ENCODE measurements at places on chromosomes 3 and 15.

GRCh38 chr15:25670025-25670554 lies 193.0 kb downstream of the ATP10A start:
- DNase-seq = no peak

GRCh38 chr15:40108061-40108854 lies 421 bp downstream of the BMF start:
- no peak for DNase-seq

GRCh38 chr3:16186086-16186485 lies 11.6 kb downstream of the GALNT15 start:
- DNase-seq = no peak

DNA sequence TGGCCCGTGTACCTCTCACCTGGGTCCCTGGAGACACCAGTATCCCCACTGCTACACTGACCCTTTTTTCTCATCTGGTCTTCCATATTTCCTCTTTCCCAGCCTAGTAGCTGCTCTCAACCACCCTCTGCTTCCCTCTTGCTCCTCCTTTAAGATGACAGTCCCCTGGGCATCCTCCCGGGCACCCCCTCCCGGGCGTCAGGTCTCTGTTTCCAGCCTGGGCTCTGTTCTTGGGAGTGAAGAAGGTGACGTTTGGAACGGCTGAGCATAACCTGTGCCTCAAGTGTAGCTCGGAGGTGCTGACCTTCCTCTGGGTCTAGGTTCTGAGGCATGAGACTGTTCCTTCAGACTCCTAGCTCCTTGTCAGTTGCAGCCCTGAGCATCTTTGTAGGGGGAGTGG lies 101.2 kb downstream of the VGLL4 start:
- no peak for DNase-seq

DNA sequence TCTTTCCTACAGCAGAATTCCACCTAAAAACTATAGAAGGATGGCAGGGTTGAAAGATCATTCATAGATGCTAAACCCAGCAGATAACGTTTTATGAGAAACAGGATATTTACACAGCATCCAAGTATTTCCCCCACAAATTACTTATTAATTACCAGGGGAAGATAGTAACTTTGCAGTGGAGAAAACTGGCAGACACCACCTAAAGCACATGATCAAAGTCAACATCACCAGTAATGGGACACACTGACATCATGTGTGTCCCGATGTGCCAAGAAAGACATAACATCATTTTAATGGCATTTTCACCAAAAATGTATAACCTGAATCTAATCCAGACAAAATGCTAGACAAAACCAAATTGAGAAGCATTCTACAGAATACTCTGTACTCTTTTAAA lies 220.4 kb upstream of the THBS1 start:
- no peak for DNase-seq
